ENCODE measurements at places on chromosomes 6 and 20.

GRCh38 chr6:80211286-80211685 lies 104.8 kb downstream of the BCKDHB start:
- DNase-seq: no peak

DNA sequence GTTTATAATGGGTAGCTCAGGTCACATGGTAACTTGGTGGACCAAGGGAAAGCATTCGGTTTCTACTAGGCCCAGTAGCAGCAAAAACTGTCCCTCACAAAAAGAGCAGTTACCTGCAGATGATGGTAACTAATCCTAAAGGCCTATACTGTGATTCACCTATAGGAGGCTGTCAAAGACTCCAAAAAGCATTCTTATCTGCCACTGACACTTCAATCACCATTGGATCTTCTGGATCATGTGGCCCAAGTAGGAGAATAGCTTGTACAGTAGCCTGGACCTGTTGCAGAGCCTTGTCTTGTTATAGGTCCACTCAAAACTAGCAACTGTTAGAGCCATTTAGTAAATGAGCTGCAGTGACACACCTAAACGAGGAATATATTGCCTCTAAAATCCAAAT lies 23.2 kb upstream of the FILIP1 start:
- DNase-seq: no peak

DNA sequence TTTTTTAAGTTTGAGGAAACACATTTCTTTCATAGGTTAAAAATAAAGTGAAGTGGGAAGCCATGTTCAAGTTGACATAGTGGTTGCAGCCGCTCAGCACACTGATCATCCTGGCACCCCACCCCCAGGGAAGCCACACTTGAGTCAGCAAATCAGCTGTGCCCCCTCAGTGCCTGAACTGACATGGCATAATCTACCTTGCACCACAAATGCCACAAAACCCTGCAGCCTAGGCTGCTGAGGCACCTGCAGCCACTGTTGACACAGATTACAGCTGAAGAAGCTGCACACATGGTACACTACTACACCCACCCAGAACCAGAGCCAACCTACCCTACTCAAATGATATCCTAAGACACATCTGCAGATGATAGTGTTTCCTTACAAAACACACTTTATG lies 77.5 kb upstream of the RIMS1 start:
- no peak for DNase-seq

DNA sequence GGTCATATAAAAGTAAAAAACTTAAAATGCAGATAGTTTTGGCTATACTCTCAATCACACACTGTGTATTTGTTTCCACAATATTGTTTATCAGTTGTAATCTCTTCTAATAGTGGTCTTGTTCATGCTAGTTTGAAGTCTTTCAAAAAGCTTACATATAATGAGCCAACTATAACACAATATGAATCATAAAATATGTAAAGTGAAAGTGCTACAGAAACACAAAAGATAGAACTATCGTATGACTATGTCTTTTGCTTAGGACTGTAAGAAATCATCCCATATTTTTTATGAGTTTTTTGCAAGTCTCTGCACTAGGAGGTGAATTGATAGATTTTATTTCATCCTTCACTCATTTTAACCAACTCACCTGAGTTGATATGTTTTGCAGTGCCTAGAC lies 136.0 kb downstream of the MMUT start:
- DNase-seq: no peak
